Esophagus mucosa (tissue), 1 donor: ENCODE measurements at places on chromosomes 1 and 21.

- no peak for ATAC-seq
These were observed 220.4 kb upstream of the ZP4 start for GRCh38 chr1:238111081-238111480.

DNA sequence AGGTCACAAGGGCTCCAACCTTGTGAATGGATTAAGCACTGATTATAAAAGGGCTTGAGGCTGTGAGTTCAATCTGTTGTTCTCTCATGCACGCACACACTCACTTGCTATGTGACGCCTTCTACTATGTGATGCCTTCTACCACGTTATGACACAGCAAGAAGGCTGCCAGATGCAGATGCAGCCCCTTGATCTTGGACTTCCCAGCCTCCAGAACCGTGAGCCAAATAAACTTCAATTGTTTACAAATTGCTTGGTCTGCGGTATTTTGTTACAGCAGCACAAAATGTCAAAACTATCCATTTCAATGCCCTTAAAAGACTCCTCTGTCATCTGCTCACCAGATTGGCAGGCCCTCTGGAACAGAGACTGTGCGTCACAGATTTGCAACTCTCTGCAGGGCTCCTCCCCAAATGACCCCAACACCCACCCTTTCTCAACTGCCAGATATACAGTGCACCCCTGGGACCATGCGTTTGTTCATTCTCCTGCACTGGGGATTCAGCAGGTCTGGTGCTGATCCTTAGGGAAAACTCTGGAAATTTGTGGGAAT lies 47.8 kb upstream of the KANK4 start:
- ATAC-seq = no peak

GRCh38 chr1:201740086-201740541 lies 88.8 kb upstream of the IPO9 start:
- ATAC-seq = no peak

- ATAC-seq = peak; percentile 23
These were observed 52.7 kb upstream of the GRHL3 start for GRCh38 chr1:24266398-24266941.

DNA sequence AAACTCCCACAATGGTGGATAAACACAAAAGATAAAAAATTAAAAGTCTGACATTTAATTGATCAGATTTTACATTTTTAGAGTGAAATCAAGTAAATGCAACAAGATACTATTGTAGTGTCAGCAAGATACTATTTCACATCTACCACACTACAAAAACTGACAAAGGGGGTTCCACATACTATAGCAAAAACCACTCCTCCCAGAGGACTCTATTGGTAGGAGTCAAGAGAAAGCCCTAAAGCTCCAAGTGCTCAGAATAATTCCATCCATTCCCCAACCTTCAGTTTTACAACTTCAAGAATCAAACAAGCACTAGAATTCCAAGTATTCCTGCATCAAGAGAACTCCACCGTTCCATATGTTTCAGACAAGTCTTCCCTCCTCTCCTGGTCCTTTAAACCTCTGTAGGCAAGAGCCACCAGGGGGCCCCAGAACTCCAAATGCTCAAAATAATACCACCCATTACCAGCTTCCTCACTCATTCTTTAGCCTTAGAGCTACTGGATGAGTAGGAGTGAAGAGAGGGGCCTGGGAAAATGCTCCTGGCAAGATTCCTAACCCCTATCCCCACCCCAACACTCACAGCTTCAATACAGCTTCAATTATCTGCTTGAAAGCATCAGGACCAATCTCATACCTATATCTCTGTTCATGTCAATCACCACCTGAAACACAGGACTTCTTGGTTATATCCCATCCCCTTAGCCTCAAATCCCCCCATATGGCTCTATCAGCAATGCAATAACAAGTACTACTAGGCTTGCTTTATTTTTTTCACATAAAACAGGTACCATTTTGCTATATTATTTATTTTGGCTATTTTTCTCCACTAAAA lies 9.9 kb downstream of the TOR1AIP2 start:
- ATAC-seq = peak; percentile 56

GRCh38 chr21:33968995-33969348 lies 53.4 kb upstream of the ATP5PO start:
- no peak for ATAC-seq

- ATAC-seq = peak; percentile 19
These were observed 19.0 kb downstream of the TEX35 start for GRCh38 chr1:178531887-178532286.
